ENCODE measurements at places on chromosomes 2 and 18.

- peak; percentile 89 for DNase-seq
These were observed 821 bp downstream of the TYMS start for GRCh38 chr18:658001-658946.

DNA sequence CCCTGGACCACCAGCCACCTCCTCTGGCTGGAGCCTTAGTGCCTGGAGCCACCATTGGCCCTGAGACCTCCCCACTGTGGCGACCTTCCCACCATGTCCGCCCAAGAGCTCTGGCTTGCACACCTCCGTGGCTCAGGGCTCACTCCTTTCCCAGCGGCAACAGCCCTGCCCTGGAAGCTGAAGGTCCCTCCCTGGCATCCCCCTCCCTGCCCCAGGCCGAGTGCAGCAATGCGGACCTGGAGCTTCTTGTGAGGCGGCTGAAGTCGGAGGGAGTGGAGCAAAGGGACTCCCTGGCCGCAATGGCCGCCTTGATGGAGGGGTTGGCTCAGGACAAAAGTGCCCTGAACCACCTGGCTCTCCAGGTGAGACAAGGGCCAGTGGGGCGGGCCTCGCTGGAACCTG, 28.6 kb downstream of the CROCC2 start:
- DNase-seq = no peak

GRCh38 chr2:19299032-19299431, 59.4 kb downstream of the OSR1 start:
- no peak for DNase-seq

GRCh38 chr2:240997856-240998705, at the start of gene SNED1:
Gene SNED1, plus strand, starts transcription at chr2:240998618. Its CDS starts 220 bp downstream, at chr2:240998838.
- DNase-seq = peak; percentile 93

- DNase-seq = no peak
These were observed 135.2 kb downstream of the PRPF40A start for GRCh38 chr2:152582081-152582480.

DNA sequence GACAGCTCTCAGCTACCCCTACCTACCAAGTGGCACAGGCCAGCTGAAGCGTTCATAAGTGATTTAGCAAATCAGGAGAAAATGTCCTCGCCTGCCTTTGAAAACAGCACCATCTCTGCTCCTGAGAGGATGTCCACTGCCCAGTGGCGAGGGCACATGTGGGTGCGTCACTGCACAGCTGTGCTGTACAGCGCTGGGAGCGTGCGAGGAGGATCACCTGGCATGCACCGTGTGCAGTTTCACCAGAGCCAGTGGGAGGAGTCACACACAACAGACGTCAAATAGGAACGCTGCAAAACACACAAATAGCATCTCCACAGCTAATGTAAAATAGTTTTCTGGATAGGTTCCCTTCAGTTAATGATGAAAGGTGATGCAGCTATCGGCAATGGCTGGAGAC, 154.1 kb downstream of the HDAC4 start:
- DNase-seq = no peak

GRCh38 chr2:24017711-24018110, 7.8 kb downstream of the MFSD2B start:
- DNase-seq = no peak

- no peak for DNase-seq
These were observed 48.9 kb downstream of the RAB31 start for GRCh38 chr18:9756933-9757470.

DNA sequence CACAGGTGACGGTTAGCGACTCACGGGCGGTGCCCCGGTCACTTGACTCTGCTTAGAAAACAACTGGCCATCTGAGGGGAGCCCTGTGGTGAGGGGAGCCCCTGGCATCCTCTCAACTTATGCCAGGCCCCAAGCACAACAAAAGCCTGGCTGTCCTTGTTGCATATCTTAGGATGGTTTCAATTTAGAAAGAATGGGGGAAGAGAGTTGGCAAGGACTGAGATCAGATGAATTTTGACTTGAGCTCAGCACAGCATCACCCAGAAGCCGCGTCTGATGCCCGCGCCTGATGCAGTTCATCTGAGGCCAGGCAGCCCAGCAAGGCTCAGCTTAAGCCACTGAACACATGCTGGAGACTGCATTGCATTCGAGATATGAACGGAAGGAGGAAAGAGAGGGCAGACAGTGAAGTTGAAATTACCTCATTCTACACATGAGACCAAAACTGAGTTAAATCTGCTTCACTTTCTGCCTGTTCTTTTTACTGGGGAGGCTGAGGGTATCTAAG, 36.8 kb downstream of the MYT1L start:
- no peak for DNase-seq

DNA sequence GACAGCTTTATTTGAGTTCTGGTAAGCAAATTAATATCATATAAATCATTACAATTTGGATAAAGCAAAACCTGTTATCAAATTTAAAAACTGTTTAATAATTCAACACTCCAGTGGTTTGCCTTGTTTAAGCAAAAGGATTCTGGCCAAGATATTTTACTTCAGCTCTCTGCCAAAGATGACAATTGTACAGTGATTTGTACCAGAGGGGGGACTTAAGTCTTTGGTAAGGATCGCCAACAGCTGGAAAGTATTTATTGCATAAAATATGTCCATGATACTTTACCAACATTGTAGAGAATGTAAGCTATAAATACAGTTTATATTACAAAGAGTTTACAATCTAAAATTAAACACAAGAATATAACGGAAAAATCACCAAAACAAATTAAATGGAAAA, 13.8 kb downstream of the PREPL start:
- DNase-seq = no peak

- no peak for DNase-seq
These were observed 611.7 kb upstream of the NETO1 start for GRCh38 chr18:73479477-73479876.

DNA sequence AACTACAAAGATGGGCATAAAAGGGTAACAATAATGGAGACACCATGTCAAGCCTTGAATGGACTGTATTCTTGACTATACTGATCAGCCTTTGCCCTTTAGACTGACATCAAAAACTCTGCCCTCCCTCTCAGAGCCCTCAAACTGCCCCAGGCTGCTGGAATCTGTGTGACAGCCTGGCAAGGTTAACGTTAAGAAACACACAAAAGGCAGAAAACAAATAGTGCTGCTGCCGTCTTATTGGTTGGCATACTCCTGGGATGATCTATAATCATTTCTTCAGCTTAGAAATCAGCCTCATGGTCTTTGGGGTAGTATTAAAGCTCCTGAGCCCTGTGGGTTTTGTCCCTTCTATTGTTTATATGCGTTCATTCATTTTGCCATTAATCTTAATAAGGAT, 338.0 kb downstream of the DCC start:
- no peak for DNase-seq

- no peak for DNase-seq
These were observed 117.0 kb downstream of the RBMS1 start for GRCh38 chr2:160376576-160376975.

GRCh38 chr2:121650315-121650930, 1.2 kb upstream of the CLASP1 start:
- DNase-seq = peak; percentile 13

- peak; percentile 98 for DNase-seq
These were observed 2.4 kb upstream of the LPIN1 start for GRCh38 chr2:11743846-11744553.

DNA sequence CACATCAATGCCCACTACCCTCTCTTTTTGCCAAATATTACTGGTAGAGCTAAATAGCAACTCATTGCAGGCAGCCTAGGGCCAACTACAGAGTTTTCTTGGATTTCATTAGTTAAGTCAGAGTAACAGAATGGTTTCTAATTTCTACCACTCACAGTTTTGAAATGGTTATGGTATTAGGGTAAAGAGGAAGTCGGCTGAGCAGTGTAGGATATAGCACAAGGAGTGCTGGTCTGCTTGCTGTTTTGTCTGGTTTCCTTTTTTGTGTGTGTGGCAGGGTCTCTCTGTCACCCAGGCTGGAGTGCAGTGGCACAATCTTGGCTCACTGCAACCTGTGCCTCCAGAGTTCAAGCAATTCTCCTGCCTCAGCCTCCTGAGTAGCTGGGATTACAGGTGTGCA, 289.2 kb upstream of the CCDC68 start:
- DNase-seq = no peak

DNA sequence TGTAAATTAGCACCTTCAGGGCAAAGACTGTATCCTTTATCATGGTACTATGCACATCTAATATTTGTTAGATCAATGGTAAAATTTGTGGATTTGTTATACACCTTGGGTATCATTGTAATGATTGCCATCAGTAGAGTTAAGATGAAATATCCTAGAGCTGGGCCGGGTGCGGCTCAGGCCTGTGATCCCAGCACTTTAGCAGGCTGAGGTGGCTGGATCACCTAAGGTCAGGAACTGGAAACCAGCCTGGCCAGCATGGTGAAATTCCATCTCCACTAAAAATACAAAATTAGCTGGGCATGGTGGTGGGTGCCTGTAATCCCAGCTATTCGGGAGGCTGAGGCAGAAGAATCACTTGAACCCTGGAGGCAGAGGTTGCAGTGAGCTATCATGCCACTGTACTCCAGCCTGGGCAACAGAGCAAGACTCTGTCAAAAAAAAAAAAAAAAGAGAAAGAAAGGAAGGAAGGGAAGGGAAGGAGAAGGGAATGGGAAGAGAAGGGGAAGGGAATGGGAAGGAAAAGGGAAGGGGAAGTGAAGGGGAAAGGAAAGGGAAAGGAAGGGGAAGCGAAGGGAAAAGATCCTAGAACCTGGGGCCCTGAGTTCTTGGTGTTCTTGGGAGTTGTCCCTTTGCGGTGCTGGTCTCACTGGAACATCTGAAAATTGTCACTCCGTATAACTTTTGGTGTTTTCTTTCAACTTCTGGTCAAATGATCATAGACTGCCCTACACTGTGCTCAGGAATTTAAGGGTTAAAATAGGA, 71.1 kb upstream of the NEUROD1 start:
- no peak for DNase-seq

DNA sequence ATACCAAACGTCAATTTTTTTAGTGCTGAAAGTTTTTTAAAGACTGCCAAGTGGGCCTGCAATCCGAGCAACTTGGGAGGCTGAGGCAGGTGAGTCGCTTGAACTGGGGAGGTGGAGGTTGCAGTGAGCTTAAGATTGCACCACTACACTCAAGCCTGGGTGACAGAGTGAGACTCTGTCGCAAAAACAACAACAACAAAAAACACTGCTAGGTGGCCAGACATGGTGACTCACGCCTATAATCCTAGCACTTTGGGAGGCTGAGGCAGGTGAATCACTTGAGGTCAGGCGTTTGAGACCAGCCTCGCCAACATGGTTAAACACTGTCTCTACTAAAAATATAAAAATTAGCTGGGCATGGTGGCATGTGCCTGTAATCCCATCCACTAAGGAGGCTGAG, 202.8 kb upstream of the COPS8 start:
- DNase-seq = no peak

- peak; percentile 40 for DNase-seq
These were observed 526.9 kb upstream of the ID2 start for GRCh38 chr2:8154936-8155335.

GRCh38 chr2:105919191-105919811, 174.6 kb downstream of the NCK2 start:
- no peak for DNase-seq

GRCh38 chr2:46277431-46278190, 19.6 kb upstream of the EPAS1 start:
- DNase-seq = no peak

DNA sequence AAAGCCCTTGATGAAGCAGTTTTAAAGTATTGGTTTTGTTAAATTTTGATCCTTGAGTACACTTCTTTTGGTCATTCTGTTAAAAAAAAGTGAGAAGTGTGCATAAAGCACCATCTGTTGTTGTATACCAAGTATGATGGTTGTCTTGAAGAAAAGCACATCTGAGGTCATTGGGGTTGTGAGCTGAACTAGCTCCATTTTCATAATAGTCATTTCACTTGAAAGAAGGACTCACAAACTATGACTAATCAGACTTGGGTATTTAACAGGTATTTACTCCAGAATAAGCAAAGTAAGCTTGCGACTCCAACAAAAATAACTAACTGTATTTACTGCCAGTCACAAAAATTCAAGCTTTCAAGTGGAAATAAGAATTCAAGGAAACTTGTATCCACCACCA, 35.1 kb downstream of the CHN1 start:
- no peak for DNase-seq

GRCh38 chr18:26383454-26384270, 157.4 kb downstream of the TAF4B start:
- DNase-seq = peak; percentile 64

- no peak for DNase-seq
These were observed 175.5 kb upstream of the CELF4 start for GRCh38 chr18:37741032-37741623.

- DNase-seq = no peak
These were observed 36.3 kb downstream of the PREPL start for GRCh38 chr2:44324971-44325426.

- DNase-seq = no peak
These were observed 734.2 kb upstream of the SALL3 start for GRCh38 chr18:78245451-78245850.
